ENCODE measurements at places on chromosomes 6 and 20. TPM values are rescaled to one million over a fixed set of nuclear protein-coding genes. Genes with fewer than 3 reads are reported as not detected.

ZNF334 gene
- total RNA-seq, result 3.9 TPM

DNA sequence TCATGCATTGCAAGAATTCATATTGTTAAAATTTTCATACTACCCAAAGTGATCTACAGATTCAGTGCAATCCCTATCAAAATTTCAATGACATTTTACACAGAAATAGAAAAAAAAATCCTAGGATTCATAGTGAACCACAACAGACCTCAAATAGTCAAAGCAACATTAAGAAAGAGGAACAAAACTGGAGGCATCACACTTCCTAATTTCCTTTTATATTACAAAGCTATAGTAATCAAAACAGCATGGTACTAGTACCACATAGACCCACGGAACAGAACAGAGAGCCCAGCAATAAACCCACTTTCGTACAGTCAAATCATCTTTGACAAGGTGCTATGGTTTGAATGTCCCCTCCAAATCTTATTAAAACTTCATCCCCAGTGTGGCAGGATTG is 39.7 kb downstream of the NTSR1 start:
- DNase-seq, result no peak
- no peaks in the 10 kb centered on the region for H3K36me3 ChIP-seq
- H3K27ac ChIP-seq, result no peak overlapping the region
- H3K4me1 ChIP-seq, result no peaks in the 10 kb centered on the region
- H3K27me3 ChIP-seq, result no peaks in the 10 kb centered on the region

DNA sequence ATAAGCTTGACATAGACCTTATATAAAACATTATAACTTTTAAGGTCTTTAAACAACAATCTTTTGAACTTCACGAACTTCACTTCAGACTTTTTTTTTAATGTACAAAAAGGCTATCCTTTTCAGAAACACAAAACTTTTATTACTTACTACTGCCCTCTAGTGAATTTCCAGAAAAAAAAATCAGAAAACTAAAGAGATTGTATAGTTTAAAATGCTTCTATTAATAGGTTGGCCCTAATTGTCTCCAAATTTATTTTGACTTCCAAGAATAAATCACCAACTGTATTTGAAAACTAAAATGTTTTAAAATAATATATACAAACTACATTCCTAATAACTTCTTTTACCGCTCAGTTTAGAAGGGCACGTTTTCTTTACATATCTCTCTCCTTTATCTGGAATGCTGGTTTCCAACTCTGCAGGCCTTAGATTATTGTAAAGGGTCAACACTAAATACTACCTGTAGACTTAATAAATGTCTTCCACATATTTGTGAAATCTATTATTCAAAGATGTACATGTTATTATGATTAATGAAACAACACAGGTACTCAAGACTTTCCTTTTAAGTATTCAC is 66.8 kb downstream of the LMBRD1 start:
- H3K4me1 ChIP-seq, result no peaks in the 10 kb centered on the region
- H3K27me3 ChIP-seq, result no peaks in the 10 kb centered on the region
- H3K36me3 ChIP-seq, result no peaks in the 10 kb centered on the region
- DNase-seq, result no peak
- H3K27ac ChIP-seq, result no peak overlapping the region
- H3K4me3 ChIP-seq, result no peak overlapping the region

TXLNB gene
- total RNA-seq, result 3.4 TPM

DNA sequence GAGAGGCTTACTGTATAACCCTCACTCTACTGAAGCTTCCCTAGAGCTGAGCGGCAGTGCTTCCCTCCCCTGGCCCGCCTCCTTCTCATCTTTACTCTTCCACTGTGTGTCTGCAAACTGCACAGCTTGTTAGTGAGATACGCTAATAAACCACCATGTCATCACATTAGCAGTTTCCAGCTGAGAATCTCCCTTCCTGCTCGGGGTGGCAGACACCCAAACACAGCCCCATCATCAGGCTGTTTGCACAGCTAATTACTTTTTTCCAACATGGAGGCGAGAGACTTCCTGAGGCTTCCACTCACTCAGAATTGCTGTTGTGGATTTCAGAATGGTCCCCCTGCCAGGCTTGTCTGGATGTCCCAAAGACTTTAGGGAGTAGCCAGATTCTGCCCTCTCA is 444.9 kb upstream of the SULF2 start:
- H3K4me1 ChIP-seq, result no peaks in the 10 kb centered on the region
- no peaks in the 10 kb centered on the region for H3K36me3 ChIP-seq
- H3K27ac ChIP-seq, result no peak overlapping the region
- H3K27me3 ChIP-seq, result no peaks in the 10 kb centered on the region
